ENCODE measurements at places on chromosomes 11 and 22.

GRCh38 chr22:20176421-20177085 is 25.7 kb upstream of the CCDC188 start:
- H3K4me1 ChIP-seq: no peaks in the 10 kb centered on the region
- no peak overlapping the region for H3K27ac ChIP-seq
- no peak for DNase-seq
- no peaks in the 10 kb centered on the region for H3K27me3 ChIP-seq

DNA sequence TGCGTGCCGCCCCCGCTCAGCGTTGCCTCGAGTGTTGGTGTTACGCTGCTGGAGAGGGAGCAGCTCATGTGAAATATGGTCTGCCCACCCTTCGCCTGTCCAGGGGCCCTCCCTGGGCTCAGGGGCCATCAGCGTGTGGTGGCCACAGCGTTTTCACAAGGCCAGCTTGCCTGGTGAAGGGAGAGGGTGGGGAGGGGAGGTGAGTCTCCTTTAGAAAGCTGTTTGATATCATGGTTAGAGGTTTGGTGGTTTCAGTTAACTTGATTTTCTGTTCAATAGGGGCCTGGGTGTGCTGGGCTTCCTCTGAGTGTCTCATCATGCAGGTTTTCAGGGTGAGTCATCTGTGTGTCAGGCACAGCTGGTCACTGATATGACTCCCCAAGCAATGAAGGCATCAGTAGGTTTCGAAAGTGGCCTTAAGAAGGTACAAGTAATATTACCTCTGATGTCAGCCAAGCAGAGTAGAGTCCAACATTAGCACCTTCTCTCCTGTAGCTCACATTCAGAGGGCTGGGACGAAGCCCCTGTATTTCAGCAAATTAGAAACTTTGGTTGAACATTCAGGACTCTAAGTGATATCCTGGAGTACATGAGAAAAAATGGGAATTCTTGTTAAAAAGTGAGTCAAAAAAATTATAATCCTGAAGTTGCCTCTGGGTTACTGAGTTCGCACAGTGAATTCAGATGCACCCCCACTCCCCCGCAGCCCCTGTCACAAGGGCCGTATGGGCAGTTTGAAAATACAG is 172.5 kb downstream of the TBC1D22A start:
- H3K36me3 ChIP-seq: no peaks in the 10 kb centered on the region
- no peak overlapping the region for H3K4me3 ChIP-seq
- H3K4me1 ChIP-seq: peaks cover 6% of the 10 kb centered on the region
- H3K27me3 ChIP-seq: no peaks in the 10 kb centered on the region
- DNase-seq: no peak
- no peak overlapping the region for H3K27ac ChIP-seq

- H3K4me3 ChIP-seq: no peak overlapping the region
- H3K4me1 ChIP-seq: no peaks in the 10 kb centered on the region
- no peaks in the 10 kb centered on the region for H3K36me3 ChIP-seq
- no peaks in the 10 kb centered on the region for H3K27me3 ChIP-seq
- H3K27ac ChIP-seq: no peak overlapping the region
These were observed 67.8 kb downstream of the TCF20 start for GRCh38 chr22:42202669-42203068.

DNA sequence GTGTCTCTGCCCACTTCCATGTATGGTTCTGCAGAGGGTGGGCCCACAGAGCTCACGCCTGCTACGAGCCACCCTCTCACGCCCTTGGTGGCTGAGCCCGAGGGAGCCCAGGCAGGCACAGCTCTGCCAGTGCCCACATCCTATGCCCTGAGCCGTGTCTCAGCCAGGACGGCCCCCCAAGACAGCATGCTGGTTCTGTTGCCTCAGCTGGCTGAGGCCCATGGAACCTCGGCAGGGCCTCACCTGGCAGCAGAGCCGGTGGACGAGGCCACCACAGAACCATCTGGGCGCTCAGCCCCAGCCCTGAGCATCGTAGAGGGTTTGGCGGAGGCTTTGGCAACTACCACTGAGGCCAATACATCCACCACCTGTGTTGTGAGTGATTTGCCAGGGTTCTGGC is 64.0 kb downstream of the OTOG start:
- no peak overlapping the region for H3K4me3 ChIP-seq
- H3K4me1 ChIP-seq: no peaks in the 10 kb centered on the region
- no peak for DNase-seq
- no peak overlapping the region for H3K27ac ChIP-seq
- no peaks in the 10 kb centered on the region for H3K36me3 ChIP-seq

DNA sequence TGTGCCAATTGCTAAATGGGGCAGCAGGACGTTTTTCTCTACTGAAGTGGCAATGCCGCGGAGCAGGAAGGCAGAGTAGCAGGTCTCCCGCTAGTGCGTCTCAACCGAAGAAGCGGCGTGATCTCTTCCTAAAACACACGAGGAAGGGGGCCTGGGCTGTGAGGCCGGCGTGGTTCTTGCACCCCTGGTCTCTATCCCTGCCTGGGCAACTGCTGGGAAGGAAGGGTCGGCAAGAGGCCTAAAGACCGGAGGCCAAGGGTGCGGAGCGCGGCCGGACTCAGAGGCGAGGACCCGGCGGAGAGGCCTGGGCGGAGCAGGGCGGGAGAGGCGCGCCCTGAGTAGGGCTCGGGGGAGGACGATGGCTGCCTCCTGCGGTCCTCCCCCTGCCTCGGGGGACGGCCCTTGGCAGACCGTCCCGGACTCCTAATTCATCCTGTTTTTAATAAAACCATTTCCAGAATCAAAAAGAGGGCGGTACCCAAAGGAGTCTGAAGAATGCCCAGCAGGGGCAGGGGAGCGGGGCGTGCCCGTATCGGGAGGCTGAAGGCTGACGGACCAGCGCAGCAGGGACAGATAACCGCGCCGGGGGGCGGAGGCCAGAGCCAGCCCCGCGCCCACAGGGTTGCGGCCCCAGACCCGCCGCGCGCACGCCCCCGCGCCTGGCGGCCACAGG is 572 bp upstream of the APLP2 start:
- peak; percentile 94 for DNase-seq
- H3K36me3 ChIP-seq: no peaks in the 10 kb centered on the region
- H3K4me1 ChIP-seq: peaks cover 24% of the 10 kb centered on the region
- peak overlapping the region; percentile 94 for H3K4me3 ChIP-seq

- DNase-seq: no peak
- no peaks in the 10 kb centered on the region for H3K27me3 ChIP-seq
- no peaks in the 10 kb centered on the region for H3K4me1 ChIP-seq
- H3K36me3 ChIP-seq: peaks cover 30% of the 10 kb centered on the region
These were observed 3.9 kb downstream of the UCP3 start for GRCh38 chr11:74004759-74005615.

DNA sequence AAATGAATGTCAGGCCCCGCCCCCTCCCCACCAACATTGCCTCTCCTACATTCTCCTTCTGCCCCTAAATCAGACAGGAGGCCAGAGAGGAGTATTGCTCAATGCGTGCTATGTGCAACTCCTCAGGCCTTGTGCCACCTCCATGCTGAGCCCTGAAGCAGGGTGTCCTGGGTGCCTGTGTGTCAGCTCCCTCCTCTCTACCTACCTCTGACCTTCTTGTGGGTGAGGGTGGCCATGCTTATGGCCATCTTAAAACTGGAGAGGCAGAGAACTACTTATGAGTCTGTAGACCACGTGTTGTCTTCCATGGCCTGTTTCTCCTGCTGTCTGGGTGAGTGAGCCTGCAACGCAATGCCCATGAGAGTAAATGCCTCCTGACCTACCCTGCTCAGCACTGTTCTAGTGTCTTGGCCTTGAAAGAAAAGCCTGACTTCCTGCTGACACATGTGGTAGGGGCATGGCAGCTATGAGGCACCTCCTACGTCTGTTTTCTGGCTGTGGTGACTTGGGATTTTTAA is 10.5 kb downstream of the MCAM start:
- H3K4me1 ChIP-seq: peaks cover 74% of the 10 kb centered on the region
- peak overlapping the region; percentile 98 for H3K27ac ChIP-seq
- peaks cover 59% of the 10 kb centered on the region for H3K36me3 ChIP-seq
- H3K27me3 ChIP-seq: no peaks in the 10 kb centered on the region
- DNase-seq: no peak
- no peak overlapping the region for H3K4me3 ChIP-seq

DNA sequence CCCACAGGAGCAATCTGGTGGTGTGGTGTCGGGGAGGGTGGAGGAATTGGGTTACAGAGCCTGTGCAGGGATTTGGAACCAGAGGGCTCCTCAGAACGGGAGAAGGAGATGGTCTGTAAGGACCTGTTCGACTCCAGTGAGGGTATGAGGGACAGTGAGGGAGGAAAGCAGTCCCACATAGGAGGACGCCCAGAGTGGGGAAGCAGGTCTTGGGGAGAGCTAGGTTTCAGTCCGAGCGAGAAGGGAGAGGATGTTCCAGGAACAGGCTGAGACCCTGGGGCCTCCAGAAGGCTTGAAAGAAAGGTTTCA is 32.0 kb upstream of the GNAZ start:
- H3K36me3 ChIP-seq: no peaks in the 10 kb centered on the region
- H3K4me1 ChIP-seq: no peaks in the 10 kb centered on the region
- H3K4me3 ChIP-seq: no peak overlapping the region

DNA sequence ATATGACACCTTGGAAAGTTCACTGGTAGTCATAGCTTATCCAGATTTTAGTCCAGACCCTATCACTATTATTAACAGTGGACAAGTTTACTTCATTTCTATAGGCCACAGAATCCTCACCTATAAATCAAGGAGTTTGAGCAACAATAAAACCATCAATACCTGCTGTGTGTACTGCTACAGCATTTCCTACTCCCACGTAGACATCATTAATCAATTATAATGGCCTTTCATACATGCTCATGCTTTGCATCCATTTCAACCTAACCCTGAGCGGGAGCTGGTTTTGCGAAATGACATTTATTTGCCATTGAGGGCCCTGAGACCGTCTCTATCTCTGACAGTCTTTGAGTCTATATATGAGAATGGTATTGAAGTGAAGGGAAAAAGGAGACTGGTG is 312.3 kb downstream of the FAT3 start:
- H3K4me3 ChIP-seq: no peak overlapping the region
- H3K36me3 ChIP-seq: no peaks in the 10 kb centered on the region
- H3K27ac ChIP-seq: no peak overlapping the region
- no peaks in the 10 kb centered on the region for H3K27me3 ChIP-seq

DNA sequence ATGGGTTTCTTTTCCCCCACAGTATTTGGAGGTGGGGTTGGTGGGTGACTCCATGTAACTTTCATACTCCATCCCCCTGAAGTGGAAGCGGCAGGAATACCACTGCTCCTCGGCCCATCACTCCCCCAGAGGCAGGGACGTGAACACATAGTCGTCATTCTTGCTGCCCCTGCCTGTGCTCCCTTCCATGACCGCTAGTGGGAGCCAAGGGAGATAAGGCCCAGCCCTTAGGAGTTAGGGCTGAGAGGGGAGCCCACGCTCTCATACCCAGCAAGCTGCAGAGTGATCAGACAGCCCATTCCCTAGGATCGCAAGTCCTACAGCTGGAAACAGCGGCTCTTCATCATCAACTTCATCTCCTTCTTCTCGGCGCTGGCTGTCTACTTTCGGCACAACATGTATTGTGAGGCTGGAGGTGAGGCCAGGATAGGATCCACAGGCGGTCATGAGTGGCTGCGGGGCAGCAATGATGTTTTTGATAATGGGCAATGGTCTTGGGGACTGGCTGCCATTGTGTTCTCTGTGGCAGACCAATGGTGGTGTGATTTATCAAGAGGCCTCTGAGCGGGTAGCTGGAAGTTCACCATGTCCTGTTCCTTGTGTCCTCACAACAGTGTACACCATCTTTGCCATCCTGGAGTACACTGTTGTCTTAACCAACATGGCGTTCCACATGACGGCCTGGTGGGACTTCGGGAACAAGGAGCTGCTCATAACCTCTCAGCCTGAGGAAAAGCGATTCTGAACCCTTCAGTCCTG is 15.9 kb downstream of the RHOG start:
- DNase-seq: no peak
- H3K36me3 ChIP-seq: peaks cover 39% of the 10 kb centered on the region
- no peaks in the 10 kb centered on the region for H3K27me3 ChIP-seq
- H3K27ac ChIP-seq: no peak overlapping the region
- peaks cover 5% of the 10 kb centered on the region for H3K4me1 ChIP-seq

- H3K4me3 ChIP-seq: no peak overlapping the region
- H3K27me3 ChIP-seq: no peaks in the 10 kb centered on the region
- DNase-seq: no peak
- H3K36me3 ChIP-seq: no peaks in the 10 kb centered on the region
- H3K27ac ChIP-seq: no peak overlapping the region
These were observed 734.2 kb upstream of the ANO3 start for GRCh38 chr11:25597696-25598095.

DNA sequence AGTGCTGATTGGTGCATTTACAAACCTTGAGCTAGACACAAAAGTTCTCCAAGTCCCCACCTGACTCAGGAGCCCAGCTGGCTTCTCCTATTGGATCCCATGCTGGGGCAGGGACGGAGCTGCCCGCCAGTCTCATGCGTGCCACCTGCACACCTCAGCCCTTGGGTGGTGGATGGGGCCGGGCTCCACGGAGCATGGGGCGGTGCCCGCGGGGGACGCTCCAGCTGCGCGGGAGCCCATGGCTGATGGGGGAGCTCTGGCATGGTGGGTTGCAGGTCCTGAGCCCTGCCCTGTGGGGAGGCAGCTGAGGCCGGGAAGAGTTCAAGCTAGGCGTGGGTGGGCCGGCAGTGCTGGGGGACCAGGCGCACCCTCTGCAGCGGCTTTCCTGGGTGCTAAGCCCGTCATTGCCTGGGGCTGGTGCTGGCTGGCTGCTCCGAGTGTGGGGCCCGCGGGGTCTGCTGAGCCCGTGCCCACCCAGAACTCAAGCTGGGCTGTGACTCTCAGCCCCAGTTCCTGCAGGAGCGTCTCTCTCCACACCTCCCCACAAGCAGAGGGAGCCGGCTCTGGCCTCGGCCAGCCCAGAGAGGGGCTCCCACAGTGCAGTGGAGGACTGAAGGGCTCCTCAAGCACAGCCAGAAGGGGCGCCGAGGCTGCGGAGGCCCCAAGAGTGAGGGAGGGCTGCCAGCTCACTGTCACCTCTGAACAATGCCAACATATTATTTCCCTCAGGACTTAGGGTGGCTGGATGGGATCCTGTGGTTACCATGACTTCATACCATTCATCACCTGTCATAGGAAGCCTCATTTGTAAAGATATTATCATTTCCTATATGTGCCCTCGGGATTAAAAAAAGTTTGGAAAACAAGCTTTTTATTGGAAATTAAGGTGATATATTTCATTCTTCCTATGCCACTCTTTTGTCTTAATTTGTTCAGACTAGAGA is 688.7 kb downstream of the ETS1 start:
- no peaks in the 10 kb centered on the region for H3K27me3 ChIP-seq
- H3K4me3 ChIP-seq: no peak overlapping the region
- H3K36me3 ChIP-seq: no peaks in the 10 kb centered on the region
- no peak overlapping the region for H3K27ac ChIP-seq
- no peak for DNase-seq

DNA sequence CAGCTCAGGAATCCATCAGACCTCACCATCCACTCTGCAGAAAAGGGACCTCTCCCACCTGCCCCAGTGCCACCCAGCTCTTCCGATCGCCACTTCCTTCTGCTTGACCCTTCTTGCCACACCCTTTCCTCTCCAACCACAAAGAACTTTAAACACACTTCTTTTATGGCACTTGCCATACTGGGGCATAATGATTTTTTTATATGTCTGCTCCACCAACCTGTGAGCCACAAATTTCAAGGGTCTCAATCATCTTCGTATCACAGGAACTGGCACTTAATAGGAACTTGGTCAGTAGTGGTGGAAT is 11.7 kb upstream of the MYH9 start:
- H3K4me1 ChIP-seq: no peaks in the 10 kb centered on the region
- no peaks in the 10 kb centered on the region for H3K27me3 ChIP-seq
- no peak overlapping the region for H3K4me3 ChIP-seq
- no peaks in the 10 kb centered on the region for H3K36me3 ChIP-seq

- peaks cover 94% of the 10 kb centered on the region for H3K4me1 ChIP-seq
- no peak overlapping the region for H3K27ac ChIP-seq
- peak overlapping the region; percentile 43 for H3K4me3 ChIP-seq
- peaks cover 7% of the 10 kb centered on the region for H3K36me3 ChIP-seq
- H3K27me3 ChIP-seq: peaks cover 63% of the 10 kb centered on the region
These were observed 2.2 kb upstream of the CD151 start for GRCh38 chr11:830295-831117.

Measured in esophagus muscularis mucosa (tissue), 4 donors.